ENCODE measurements at places on chromosomes 2 and 18.

- DNase-seq, result no peak
Observed at GRCh38 chr2:234730066-234730640, 221.7 kb upstream of the SH3BP4 start.

- DNase-seq, result no peak
Observed at GRCh38 chr2:87996570-87996969, 19.8 kb downstream of the RNU2-63P start.

DNA sequence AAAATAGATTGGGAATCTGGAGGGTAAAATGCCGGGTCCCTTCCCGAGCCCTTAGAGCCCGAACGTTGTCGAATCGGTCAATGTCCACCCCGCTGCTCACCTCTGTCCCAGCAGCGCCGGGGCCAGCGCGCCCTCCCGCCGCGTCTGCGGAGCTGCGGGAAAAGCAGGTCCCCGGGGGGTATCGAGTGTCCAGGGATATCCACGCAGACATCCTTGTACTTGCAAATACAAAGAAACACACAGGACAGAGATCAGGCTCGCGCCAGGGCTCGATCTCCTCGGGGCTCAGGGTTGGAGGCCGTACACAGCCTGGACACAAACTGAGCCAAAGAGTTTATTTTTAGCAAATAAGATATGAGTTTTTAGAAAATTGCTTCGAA lies 2.3 kb upstream of the GATA6 start:
- DNase-seq, result no peak

GRCh38 chr2:121790276-121790956 lies 35.0 kb downstream of the TSN start:
- DNase-seq, result no peak

DNA sequence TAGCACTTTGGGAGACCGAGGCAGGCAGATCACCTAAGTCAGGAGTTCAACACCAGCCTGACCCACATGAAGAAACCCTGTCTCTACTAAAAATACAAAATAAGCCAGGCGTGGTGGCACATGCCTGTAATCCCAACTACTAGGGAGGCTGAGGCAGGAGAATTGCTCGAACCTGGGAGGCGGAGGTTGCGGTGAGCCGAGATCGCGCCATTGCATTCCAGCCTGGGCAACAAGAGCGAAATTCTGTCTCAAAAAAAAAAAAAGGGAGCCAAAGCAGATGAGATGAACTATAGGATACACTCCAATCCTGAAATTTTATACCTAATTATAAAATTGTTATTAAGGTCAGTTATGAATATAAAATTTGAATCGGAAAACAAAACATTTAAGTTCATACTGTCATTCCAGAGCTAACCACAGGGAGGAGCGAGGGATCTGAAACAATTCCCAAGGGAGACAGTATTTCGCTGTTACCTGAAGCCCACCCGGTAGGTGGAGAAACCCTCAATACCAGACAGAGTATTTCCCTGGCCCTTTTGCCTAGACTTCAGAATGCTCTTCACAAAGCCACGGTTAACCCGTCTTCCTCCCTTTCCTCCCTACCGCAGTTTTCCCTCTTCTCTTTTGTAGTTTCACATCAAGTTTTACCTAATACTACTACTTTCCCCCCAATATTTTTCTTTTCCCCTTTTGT lies 1.4 kb downstream of the PPM1G start:
- DNase-seq, result no peak

DNA sequence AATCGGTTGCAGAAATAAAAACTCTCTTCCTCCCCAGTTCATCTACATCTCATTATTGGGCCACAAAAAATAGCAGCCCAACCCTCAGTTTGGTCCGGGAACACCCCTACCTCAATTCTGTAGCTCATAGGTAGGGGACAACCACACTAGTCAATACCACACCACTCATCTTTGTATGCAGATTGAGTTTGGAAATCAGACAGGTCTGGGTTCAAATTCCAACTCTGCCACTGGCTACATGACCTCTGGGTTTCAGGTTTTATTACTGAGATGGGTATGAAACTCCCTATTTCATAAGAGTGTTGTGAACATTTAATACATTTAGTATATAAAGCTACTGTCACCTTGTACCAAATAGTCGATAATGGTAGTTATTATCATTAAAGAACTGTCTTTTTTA lies 2.2 kb upstream of the SUCLG1 start:
- DNase-seq, result no peak

- no peak for DNase-seq
Observed at GRCh38 chr2:160220026-160220425, 20.0 kb upstream of the ITGB6 start.

GRCh38 chr2:142190805-142191204 lies 60.0 kb upstream of the LRP1B start:
- DNase-seq, result no peak

GRCh38 chr2:8355102-8355859 lies 326.6 kb upstream of the ID2 start:
- no peak for DNase-seq

DNA sequence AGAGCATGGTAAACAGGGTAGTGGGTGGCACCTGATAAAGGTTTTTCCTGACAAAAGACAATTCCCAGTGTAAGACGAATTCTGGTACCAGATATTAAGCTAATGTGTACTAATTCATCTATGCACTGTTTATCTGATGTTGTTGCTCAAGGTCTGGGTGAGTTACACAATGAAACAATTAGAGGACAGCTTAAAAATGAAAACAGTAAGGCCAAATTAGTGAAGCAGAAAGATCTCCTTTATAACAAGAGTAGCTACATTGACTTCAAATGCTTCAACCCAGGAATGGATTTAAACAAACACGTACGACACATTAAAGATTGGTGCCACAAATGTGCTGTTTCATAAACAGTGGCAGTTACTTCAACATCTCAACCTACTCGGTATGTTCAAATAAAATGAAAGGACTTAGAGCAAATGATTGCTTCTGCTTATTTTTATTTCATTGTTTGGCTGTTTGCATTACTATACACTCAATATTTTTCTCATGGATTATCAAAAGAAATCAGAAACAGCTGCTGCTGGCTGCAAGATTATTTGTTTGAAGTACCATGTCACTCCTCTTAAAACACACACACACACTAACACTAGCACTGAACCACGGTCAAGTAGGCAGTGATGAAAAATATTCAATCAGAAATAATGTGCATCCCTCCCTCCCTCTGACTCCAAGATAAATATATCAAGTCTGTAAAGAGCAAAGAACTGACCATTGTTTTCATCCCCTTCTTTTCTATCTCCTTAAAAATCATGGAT lies 94.4 kb upstream of the RND3 start:
- DNase-seq, result no peak

- DNase-seq, result no peak
Observed at GRCh38 chr2:182381225-182381624, 45.6 kb downstream of the PDE1A start.

DNA sequence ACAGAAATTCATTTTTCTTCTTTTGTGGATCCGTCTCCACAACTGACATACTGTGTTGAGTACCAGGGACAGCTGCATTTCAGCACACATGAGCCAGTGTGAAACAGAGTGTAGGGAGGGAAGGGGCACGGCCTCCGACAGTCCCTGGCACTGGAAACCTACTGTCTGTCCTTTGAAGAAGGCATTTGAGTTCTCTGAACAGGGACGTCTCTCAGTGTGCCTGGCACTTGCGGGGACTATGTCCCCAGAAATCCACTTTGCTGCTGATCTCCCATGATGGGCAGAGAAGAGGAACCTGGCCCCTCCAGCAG lies 48.1 kb downstream of the PLB1 start:
- no peak for DNase-seq

GRCh38 chr2:97988722-97989121 lies 7.0 kb downstream of the TMEM131 start:
- DNase-seq, result no peak

GRCh38 chr2:43467891-43468290 lies 127.9 kb downstream of the THADA start:
- DNase-seq, result no peak
